ENCODE measurements at places on chromosomes 7 and 10.

- peak; percentile 87 for DNase-seq
Observed at GRCh38 chr10:33211106-33211878, 123.2 kb downstream of the NRP1 start.

DNA sequence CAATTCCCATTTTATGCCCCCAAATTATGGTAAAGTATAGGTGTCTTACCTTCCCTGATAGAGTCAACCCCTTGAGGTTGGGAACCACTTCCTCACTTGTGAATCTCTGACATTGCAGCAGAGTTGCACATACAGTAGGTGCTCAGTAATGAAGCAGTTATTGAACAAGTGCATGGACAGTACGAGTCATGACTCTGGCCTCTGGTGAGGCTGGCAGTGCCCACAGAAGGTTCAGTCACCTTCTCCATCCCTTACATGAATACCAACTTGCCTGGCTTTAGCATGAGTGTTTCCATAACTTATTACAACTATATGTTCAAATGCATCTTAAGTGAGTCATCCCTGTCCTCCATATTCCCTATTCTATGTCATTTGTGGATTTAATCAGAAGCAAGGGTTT lies 340.0 kb downstream of the ELMO1 start:
- DNase-seq: no peak

GRCh38 chr7:136953386-136953785 lies 84.9 kb downstream of the CHRM2 start:
- DNase-seq: peak; percentile 86

DNA sequence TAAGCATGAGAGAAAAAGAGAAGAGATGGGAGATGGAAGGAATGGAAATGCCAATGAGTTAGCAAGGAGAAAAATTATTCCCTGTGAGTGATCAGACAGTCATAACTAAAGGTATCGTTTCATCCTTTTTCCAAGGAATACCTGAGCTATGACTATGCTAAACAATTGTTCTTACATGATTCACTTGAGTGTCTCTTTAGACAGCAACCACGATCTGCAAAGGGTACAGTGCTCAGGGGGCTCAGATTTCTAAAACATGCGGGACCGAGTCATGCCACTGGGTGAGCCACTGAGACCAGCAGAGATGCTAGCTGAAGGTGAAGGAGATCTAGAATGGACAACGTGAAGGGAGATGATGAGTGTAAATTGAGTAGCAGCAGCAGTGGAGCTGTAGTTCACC lies 78.0 kb upstream of the CTTNBP2 start:
- no peak for DNase-seq

GRCh38 chr7:50281680-50282445 lies 22.7 kb upstream of the IKZF1 start:
- no peak for DNase-seq

GRCh38 chr7:44802418-44803025 lies 6.0 kb downstream of the PPIA start:
- no peak for DNase-seq

- no peak for DNase-seq
Observed at GRCh38 chr7:101547022-101547915, 81.8 kb downstream of the MYL10 start.

DNA sequence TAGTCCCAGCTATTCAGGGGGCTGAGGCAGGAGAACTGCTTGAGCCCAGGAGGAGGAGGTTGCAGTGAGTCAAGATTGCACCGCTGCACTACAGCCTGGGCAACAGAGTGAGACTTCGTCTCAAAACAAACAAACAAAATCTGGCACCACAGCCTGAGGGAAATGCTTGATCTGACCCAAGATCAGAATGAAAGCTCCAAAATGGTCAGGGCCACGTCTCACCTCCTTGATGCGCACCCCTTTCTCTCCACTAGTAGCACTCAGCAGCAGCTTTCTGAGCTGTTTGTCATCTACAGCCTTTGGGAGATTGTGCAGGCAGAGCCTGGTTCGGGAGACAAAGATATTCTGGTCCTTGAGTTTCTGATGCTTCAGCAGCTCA lies 22.7 kb downstream of the RBM28 start:
- DNase-seq: no peak

DNA sequence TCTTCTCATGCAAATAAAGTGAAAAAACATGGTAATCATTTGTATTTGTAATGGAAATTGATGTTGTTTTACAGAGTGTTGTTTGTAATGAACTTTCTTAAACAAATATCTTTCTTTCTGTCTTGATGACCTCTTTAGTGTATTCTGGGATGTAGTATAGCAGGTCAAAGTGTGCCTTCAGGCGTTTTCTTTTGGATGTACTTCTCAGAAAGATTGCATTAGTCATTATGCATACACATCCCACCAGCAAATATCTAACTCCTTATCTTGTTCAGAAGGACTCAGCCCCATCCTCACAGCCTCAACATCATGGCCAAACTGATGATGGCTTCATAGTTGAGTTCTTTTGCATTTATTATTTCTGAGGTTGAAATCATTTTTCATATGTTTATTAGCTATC lies 124.7 kb downstream of the LRRC18 start:
- no peak for DNase-seq

All from fibroblast of skin of scalp (primary cell).